8988T (cell line): ENCODE measurements at places on chromosomes 7 and 10.

DNA sequence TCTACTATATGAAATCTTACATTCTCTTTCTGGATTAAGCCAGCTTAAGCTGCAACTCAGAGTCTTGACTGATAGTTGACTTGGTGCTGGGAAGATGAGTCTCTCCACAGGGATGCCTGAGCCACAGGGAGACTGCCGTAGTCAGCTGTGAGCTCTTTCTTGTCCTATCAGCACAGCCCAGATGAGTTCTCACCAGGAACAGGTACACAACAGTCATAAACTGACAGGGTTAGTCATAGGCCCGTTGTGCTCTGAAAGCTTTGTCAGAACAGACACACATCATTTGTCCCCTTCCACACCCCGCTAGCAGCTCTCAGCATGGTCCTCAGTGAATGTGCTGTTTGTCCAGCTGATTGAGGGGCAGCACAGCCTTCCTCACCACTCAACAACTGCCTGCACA lies 221.6 kb downstream of the RPS24 start:
- DNase-seq = no peak

GRCh38 chr10:19483421-19483820 lies 332.8 kb upstream of the PLXDC2 start:
- no peak for DNase-seq

DNA sequence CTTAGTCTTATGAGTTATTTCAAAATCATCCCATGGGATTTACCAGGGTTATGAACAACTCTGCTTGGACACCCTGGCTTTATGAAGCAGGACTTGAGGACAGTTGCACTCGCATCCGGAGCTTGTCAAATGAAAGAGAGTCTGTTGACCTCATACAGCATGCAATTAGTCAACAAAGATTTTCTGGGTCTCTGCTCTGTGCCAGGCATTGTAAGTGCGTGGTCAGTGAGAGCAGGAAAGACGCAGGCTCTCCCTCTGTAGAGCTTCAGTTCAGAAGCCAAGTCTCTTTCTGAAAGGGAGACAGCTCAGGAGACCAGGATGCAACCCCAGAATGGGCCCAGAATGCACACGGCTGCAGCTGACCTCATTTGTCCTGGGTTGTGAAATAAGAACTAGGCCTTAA lies 45.5 kb upstream of the DMBT1 start:
- no peak for DNase-seq

GRCh38 chr7:92641921-92642511 lies 51.8 kb upstream of the FAM133B start:
- no peak for DNase-seq

DNA sequence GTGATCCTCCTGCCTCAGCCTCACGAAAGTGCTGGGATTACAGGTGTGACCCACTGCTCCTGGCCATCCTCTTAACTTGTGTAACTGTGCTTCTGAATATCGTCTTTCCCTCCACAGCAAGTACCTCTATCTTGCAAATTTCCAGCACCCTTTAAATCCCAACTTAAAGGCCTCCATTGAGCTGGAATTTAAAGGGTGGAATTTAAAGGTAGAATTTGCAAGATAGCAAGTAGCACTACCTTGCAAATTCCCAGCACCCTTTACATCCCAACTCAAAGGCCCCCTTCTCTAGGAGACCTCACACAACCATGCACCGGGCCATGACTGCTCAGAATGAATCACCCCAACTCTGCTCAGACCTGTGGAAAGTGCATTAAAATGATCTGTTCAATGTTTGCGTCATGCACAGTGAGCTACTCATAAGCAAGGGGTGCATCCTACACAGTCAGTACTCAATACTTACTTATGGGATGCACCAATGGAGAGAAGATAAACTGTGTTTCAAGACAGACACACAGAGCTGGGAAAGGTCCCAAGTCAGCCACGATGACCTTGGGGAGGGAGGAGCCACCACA lies 17.8 kb upstream of the SDK1 start:
- DNase-seq = no peak

GRCh38 chr10:88744002-88744401 lies 15.8 kb upstream of the LIPN start:
- no peak for DNase-seq

- no peak for DNase-seq
Measured at GRCh38 chr10:106967452-106967851, 197.1 kb downstream of the SORCS1 start.

GRCh38 chr7:109235316-109235715 lies 665.6 kb downstream of the DNAJB9 start:
- no peak for DNase-seq

- no peak for DNase-seq
Measured at GRCh38 chr10:62460393-62460792, 86.2 kb downstream of the ZNF365 start.

- DNase-seq = no peak
Measured at GRCh38 chr7:84152995-84153394, 41.6 kb downstream of the SEMA3A start.
